B cell (primary cell): ENCODE measurements at places on chromosomes 7 and 10. TPM values are rescaled to one million over a fixed set of nuclear protein-coding genes. Genes with fewer than 3 reads are reported as not detected.

DNA sequence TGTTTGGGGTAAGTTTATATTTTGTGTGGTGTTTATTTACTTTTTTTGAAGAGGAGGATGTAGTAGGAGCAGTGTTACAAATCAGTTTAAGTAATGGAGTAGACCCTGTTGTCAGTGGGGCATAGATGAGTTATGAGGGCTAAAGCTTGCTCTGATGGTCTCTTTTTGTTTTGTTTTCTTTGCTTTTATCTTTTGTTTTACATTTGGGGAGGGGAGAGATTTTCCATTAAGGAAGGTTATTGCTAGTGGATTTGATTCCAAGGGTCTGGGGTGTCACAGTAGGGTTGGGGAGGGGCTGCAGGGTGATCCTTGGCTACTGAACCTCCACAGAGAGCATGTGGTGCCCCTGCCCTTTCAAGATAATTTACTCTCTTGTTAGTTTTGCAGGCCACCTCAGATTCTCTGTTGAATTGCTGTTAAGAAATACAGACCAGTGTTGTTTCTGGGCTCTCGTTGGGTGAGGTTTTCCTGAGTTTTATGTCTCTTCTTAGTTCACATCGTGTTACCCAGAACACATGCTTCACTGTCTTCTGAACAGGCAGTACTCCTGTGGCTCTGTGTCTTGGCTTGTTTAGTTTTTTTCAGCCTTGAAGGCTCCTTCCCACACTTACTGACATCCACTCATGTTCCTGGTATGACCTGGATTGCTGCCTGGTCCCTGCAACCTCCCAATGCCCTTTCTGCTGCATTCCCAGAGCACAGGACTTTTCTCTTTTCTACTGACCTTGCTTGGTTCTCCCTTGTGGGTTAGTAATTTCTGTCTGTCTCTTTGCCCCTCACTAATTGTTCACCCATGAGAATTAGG, 4.2 kb downstream of the KIFBP start:
- H3K36me3 ChIP-seq = no peaks in the 10 kb centered on the region
- H3K27ac ChIP-seq = no peak overlapping the region
- H3K27me3 ChIP-seq = no peaks in the 10 kb centered on the region

DNA sequence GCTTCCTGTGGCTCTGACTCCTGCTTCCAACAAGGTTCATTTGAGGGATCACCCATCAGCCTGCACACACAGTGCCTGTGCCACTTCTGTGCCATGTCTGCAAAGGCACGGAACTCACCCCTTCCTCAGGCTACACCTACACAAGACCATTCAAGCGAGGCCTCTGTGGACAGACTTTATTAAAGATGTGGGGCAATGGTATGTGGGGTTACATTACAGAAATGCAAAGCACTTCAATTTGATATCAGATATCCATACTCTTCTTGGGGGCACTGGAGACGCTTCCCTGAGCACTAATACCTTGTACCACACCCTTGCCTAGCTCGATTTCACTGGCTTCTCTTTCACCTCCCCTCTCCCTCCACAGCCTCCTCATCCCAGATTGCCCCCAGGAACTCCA, 84.4 kb upstream of the FGL2 start:
- no peak overlapping the region for H3K4me3 ChIP-seq
- DNase-seq = no peak
- H3K36me3 ChIP-seq = no peaks in the 10 kb centered on the region
- H3K4me1 ChIP-seq = peaks cover 19% of the 10 kb centered on the region

GRCh38 chr10:92550924-92551323, 23.0 kb downstream of the IDE start:
- H3K4me1 ChIP-seq = no peaks in the 10 kb centered on the region
- H3K4me3 ChIP-seq = no peak overlapping the region
- no peak overlapping the region for H3K27ac ChIP-seq
- peaks cover 7% of the 10 kb centered on the region for H3K36me3 ChIP-seq
- H3K27me3 ChIP-seq = no peaks in the 10 kb centered on the region

The ITGB8 gene
- 0.30 and 0.32 TPM in 2 replicates for total RNA-seq

GRCh38 chr7:70053421-70053820, 455.1 kb downstream of the AUTS2 start:
- H3K4me3 ChIP-seq = no peak overlapping the region
- no peaks in the 10 kb centered on the region for H3K27me3 ChIP-seq
- H3K4me1 ChIP-seq = no peaks in the 10 kb centered on the region

- H3K36me3 ChIP-seq = no peaks in the 10 kb centered on the region
- peaks cover 6% of the 10 kb centered on the region for H3K4me1 ChIP-seq
- no peaks in the 10 kb centered on the region for H3K27me3 ChIP-seq
- DNase-seq = no peak
Observed at GRCh38 chr10:62182595-62182994, 86.0 kb downstream of the RTKN2 start.

GRCh38 chr10:133016493-133017202, 71.1 kb upstream of the ADGRA1 start:
- no peak overlapping the region for H3K4me3 ChIP-seq
- H3K36me3 ChIP-seq = no peaks in the 10 kb centered on the region
- H3K4me1 ChIP-seq = no peaks in the 10 kb centered on the region
- H3K27ac ChIP-seq = no peak overlapping the region
- no peaks in the 10 kb centered on the region for H3K27me3 ChIP-seq

GRCh38 chr10:122995936-122996335, 12.7 kb downstream of the IKZF5 start:
- H3K27me3 ChIP-seq = no peaks in the 10 kb centered on the region
- H3K4me1 ChIP-seq = peaks cover 9% of the 10 kb centered on the region
- H3K27ac ChIP-seq = no peak overlapping the region
- no peak for DNase-seq

The CHN2 gene
- 0.86 and 2.9 TPM in 2 replicates for total RNA-seq

The SUN3 gene
- not detected in 2 replicates for total RNA-seq

GRCh38 chr10:76433161-76434005, 1002.0 kb downstream of the LRMDA start:
- no peaks in the 10 kb centered on the region for H3K4me1 ChIP-seq
- no peak overlapping the region for H3K27ac ChIP-seq
- no peaks in the 10 kb centered on the region for H3K27me3 ChIP-seq
- no peaks in the 10 kb centered on the region for H3K36me3 ChIP-seq
- DNase-seq = no peak

- H3K27ac ChIP-seq = no peak overlapping the region
- H3K36me3 ChIP-seq = no peaks in the 10 kb centered on the region
- H3K4me1 ChIP-seq = no peaks in the 10 kb centered on the region
Observed at GRCh38 chr10:21364196-21365114, 161.0 kb downstream of the SKIDA1 start.

DNA sequence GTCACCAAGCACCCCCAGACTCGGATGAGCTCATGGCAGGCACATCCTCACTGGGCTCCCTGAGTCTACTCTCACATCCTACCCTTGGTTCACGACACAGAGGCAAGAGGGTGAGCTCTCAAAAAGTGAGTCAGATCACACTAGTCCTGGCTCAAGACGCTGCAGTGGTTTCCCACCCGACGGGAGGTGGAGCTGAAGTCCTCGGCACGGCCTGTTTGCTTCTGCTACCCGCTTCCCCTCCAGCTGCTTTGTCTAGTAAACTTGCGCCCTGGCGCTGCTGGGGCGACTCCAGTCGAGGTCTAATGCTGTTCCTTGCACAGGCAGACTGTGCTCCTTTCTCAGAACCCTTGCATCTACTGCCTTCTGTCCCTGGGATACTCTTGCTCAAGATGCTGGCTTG, 13.5 kb upstream of the SFMBT2 start:
- H3K36me3 ChIP-seq = no peaks in the 10 kb centered on the region
- H3K4me3 ChIP-seq = no peak overlapping the region
- H3K27me3 ChIP-seq = no peaks in the 10 kb centered on the region
- no peak overlapping the region for H3K27ac ChIP-seq
- no peak for DNase-seq
- no peaks in the 10 kb centered on the region for H3K4me1 ChIP-seq

The RBP3 gene
- total RNA-seq = not detected in 2 replicates

The TAS2R4 gene
- 5.4 and 6.7 TPM in 2 replicates for total RNA-seq

The VPS37D gene
- total RNA-seq = 0.71 and 0.78 TPM in 2 replicates

- no peak for DNase-seq
- no peak overlapping the region for H3K27ac ChIP-seq
- no peaks in the 10 kb centered on the region for H3K27me3 ChIP-seq
- H3K36me3 ChIP-seq = no peaks in the 10 kb centered on the region
- no peak overlapping the region for H3K4me3 ChIP-seq
- no peaks in the 10 kb centered on the region for H3K4me1 ChIP-seq
Observed at GRCh38 chr10:77463967-77464745, 173.5 kb downstream of the KCNMA1 start.

- DNase-seq = no peak
- no peaks in the 10 kb centered on the region for H3K27me3 ChIP-seq
- H3K4me3 ChIP-seq = no peak overlapping the region
- no peaks in the 10 kb centered on the region for H3K4me1 ChIP-seq
- peaks cover 10% of the 10 kb centered on the region for H3K36me3 ChIP-seq
- no peak overlapping the region for H3K27ac ChIP-seq
Observed at GRCh38 chr7:138584696-138585095, 116.5 kb downstream of the SVOPL start.

The MTERF1 gene
- 33.7 and 34.4 TPM in 2 replicates for total RNA-seq

The MRLN gene
- total RNA-seq = not detected in 2 replicates

GRCh38 chr7:87506246-87507180, 31.0 kb upstream of the ABCB4 start:
- no peaks in the 10 kb centered on the region for H3K27me3 ChIP-seq
- peak; percentile 10 for DNase-seq
- H3K36me3 ChIP-seq = no peaks in the 10 kb centered on the region
- H3K27ac ChIP-seq = no peak overlapping the region
- no peak overlapping the region for H3K4me3 ChIP-seq

The ACSL5 gene
- total RNA-seq = 36.2 and 37.6 TPM in 2 replicates

The AHCYL2 gene
- 24.5 and 26.2 TPM in 2 replicates for total RNA-seq

DNA sequence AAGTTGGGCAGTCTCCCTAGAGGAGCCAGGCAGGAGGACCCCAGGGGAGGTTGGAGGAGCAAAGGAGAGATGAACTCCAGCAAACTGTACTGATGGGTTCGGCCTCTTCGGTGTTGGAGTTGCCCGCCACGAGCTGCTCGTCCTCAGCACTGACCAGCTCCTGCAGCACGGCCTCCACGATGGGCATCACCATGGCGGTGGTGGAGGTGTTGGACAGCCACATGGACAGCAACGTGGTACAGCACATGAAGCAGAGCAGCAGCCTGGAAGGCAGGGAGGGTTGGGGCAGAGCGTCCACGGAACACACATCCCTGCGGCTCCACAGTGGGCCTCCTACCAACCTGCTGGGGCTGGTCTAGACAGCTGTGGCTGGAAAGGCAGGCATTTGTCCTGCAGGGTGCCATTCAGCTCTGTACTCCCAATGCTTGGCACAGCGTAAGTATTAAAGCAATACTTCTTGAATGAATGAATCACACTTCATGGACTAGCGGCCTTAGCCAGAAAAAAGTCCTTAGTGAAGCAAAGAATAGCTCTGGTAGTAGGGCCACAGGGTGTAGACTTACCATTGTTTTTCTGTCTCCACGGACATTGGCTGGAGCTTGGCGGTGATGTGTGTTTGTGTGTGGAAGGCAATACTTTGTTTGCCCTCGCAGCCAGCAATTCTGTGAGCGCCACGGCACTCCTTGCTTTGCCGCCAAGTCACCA, 21.8 kb downstream of the SLC13A4 start:
- H3K4me3 ChIP-seq = no peak overlapping the region
- no peaks in the 10 kb centered on the region for H3K27me3 ChIP-seq
- H3K27ac ChIP-seq = no peak overlapping the region

The RNF133 gene
- not detected in 2 replicates for total RNA-seq

- no peaks in the 10 kb centered on the region for H3K27me3 ChIP-seq
- no peaks in the 10 kb centered on the region for H3K4me1 ChIP-seq
- no peak overlapping the region for H3K4me3 ChIP-seq
- peaks cover 13% of the 10 kb centered on the region for H3K36me3 ChIP-seq
- no peak overlapping the region for H3K27ac ChIP-seq
Observed at GRCh38 chr7:50436133-50436806, 13.9 kb downstream of the FIGNL1 start.

DNA sequence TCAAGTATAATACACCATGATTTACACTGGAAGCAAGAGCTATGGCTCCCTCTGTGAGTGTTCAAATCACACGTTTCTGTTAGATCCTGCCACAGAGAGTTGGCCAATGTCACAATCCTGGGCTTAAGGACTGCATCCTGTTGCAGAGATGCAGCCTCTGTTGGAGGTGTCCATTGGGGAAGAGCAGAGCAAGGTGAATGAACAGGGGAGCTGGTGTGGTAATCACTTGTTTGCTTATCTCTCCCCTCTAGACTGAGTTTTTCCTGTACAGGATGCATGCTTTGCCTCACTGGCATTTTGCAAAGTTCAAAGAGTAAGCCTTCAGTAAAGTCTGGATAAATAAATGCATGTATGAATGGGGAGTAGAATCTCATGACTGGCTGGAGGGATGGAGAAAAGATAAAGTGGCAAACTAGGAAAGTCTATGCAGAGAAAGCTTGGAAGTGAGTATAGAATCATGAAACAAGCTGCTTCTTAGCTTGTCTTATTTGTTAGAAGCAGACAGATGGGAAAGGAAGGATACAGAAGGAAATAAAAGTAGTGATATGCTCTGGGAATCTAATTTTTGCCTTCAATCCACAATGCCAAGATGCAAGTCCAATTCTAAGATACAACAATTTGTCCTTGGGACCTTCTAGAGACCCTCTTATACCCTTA, 605.9 kb downstream of the KCNMA1 start:
- H3K27ac ChIP-seq = no peak overlapping the region
- H3K4me3 ChIP-seq = no peak overlapping the region
- H3K27me3 ChIP-seq = no peaks in the 10 kb centered on the region
- H3K36me3 ChIP-seq = no peaks in the 10 kb centered on the region

- H3K36me3 ChIP-seq = no peaks in the 10 kb centered on the region
- no peak overlapping the region for H3K4me3 ChIP-seq
- H3K27ac ChIP-seq = no peak overlapping the region
- H3K4me1 ChIP-seq = no peaks in the 10 kb centered on the region
Observed at GRCh38 chr10:9331583-9332008, 1277.1 kb downstream of the GATA3 start.

- H3K36me3 ChIP-seq = no peaks in the 10 kb centered on the region
- no peak overlapping the region for H3K27ac ChIP-seq
- H3K27me3 ChIP-seq = peaks cover 3% of the 10 kb centered on the region
- H3K4me3 ChIP-seq = no peak overlapping the region
- no peaks in the 10 kb centered on the region for H3K4me1 ChIP-seq
Observed at GRCh38 chr7:43042302-43042701, 70.1 kb upstream of the HECW1 start.

- no peak overlapping the region for H3K4me3 ChIP-seq
- no peak for DNase-seq
- no peaks in the 10 kb centered on the region for H3K27me3 ChIP-seq
- H3K4me1 ChIP-seq = peaks cover 26% of the 10 kb centered on the region
- no peaks in the 10 kb centered on the region for H3K36me3 ChIP-seq
- no peak overlapping the region for H3K27ac ChIP-seq
Observed at GRCh38 chr10:110837418-110838171, 34.1 kb upstream of the PDCD4 start.

DNA sequence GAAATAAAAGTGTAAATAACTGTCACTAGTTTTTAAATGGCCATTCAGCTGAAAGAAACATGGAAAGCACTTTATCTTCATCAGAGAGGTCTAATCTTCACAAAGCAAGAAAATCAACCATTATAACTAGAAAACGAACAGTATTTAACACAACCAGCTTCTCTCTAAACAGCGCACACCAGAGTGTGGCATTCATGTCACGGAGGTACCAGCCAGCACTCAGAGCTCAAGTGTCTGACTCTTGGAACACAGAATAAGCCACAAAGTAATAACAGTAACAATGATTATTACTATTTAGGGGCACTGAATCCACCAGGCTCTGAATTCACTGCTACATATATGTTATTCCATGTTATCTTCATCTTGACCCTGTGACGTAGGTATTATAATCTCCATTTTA, 60.1 kb downstream of the IFIT5 start:
- H3K36me3 ChIP-seq = no peaks in the 10 kb centered on the region
- peaks cover 12% of the 10 kb centered on the region for H3K4me1 ChIP-seq
- DNase-seq = no peak
- H3K27me3 ChIP-seq = no peaks in the 10 kb centered on the region

The LBX1 gene
- not detected in 2 replicates for total RNA-seq

The FGFBP3 gene
- 3.4 and 4.5 TPM in 2 replicates for total RNA-seq

- H3K36me3 ChIP-seq = no peaks in the 10 kb centered on the region
- DNase-seq = no peak
- no peak overlapping the region for H3K27ac ChIP-seq
Observed at GRCh38 chr7:44172352-44172751, 16.9 kb downstream of the GCK start.
